ENCODE measurements at places on chromosomes 16 and 17.
A peak's percentile ranks its signal among the peaks of the same experiment; 100 is the strongest.

DNA sequence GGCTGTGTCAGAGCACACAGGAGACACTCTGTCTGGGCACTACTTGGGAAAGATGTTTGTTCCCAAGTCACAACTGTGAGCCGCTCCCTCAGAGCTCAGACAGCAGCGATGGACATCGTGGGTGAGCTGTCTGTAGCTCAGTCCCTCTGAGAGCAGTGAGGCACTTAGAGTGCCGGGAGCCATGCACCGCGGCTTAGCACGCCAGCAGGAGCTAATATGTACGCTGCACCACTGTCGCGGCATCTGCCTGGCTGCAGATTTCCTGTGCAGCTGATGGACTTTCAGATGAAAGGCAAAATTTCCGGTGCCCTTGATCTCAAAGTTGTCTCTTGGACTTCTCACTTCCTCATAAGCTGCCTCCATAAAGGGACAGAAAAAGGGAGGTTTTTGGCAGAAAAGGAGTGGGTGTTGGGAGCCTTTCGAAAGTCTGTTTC is 92.8 kb upstream of the ZNF469 start:
- DNase-seq, result no peak

DNA sequence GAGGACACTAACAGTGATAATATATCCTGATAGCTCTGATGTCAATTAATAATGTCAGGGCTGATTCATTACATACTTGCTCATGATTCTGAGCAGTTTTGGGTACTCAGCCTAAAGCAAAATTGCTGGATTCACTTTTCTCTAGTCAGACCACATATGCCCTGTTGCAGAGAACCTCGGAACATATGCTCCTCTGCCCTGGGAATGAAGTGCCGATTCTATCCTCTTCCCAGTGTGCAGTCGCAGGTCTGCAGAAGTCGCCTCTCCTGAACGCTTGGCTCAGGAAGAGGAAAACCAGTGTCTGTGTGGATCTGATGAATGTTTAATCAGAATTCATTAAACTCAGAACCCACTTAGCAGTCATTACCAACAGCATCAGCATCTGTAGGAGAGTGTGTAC is 34.5 kb downstream of the ABCC12 start:
- no peak for DNase-seq

DNA sequence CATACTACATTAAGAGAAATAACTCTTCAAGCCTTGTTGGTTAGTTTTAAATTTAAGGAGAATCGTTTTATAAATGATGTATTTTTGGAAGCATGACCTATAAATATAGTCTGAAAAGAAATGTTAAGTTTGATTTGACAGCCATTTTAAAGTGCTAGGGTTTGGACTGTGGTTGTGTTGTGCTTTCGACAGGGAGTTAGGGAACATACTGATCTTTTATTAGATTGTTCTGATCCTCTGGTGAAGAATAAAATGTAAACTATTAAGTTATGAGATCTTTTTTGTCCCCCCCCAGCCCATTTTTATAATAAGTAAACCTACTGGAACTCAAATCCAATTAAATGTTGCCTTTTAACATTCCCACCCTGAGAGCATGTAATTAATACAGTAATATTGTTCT is 12.0 kb downstream of the TAF15 start:
- DNase-seq, result no peak

DNA sequence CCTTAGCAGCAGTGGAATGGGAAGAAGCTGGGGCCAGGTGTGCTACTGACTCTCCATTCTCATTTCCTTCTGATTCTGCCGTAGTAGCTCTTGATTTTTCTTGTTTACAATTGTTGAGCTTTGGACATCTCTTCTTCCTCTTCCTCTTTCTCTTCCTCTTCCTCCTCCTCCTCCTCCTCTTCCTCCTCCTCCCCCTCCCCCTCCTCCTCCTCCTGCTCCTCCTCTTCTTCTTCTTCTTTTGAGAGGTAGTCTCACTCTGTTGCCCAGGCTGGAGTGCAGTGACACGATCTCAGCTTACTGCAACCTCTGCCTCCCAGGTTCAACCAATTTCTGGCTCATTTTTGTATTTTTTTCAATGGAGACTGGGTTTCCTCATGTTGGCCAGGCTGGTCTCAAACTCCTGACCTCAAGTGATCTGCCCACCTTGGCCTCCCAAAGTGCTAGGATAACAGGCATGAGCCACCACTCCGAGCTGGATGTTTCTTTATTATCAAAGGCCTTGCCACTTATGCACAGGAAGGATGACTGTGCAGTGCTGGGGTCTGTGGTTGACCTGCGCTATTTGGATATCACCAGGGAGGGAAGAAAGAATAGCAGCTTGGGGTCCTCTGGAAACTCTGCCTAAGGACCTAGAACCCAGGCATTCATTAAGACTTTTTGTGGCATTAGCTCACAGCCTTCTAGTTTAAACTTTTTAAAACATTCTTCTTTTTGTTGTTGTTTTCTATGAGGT is 127.8 kb upstream of the KCNJ16 start:
- no peak for DNase-seq

DNA sequence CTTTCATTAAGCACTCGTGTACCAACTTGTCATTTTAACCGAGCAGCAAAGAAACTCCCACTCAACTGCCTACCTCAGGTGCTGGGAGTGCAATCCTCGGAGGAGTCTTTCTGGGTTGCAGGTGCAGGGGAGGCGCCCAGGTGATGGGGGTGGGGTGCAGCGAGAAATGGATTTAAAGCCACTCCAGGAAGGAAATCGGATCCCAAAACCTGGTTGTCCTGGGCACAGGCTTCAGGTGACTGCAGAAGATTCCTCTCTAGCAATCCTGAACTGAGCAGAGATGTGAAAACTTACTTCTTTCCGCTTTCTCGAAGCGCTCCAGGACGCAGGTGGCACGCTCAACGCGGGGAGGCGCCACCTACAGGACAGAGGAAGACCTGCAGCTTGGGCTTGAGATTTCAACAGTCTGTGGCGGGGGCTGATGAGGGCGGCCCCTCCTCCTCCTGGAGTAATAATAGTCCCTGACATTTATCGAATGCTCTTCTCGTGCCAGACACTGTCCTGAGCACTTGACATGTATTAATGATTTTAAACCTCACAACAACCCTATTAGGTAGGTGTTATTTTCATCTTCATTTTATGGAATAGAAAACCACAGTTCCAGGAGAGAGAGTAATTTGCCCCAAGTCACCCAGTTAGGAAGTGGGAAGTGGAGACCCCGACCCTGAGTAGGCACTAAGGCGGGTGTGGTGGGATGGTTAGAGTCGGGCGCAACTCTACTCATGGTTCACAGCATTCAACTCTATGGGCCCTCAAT is 27.2 kb upstream of the SKAP1 start:
- peak; percentile 64 for DNase-seq

DNA sequence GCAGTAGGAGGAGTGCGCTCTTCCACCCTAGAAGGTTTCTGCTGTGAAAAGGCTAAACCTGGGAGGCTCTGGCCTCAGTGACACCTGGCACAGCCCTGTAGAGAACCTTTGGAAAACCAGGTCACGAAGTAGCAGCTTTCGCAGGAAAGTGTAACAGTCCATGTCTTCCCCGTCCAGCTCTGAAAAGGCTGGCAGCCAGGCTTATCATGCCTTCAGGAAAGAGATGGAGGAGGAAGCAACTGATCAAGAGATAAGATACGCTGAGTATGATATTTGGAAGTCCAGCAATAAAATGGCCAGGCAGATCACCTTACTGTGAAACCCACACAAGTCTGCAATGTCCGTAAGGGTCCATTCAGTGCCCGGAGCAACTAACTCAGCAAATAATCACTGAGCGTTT is 22.3 kb downstream of the TUBD1 start:
- DNase-seq, result no peak

DNA sequence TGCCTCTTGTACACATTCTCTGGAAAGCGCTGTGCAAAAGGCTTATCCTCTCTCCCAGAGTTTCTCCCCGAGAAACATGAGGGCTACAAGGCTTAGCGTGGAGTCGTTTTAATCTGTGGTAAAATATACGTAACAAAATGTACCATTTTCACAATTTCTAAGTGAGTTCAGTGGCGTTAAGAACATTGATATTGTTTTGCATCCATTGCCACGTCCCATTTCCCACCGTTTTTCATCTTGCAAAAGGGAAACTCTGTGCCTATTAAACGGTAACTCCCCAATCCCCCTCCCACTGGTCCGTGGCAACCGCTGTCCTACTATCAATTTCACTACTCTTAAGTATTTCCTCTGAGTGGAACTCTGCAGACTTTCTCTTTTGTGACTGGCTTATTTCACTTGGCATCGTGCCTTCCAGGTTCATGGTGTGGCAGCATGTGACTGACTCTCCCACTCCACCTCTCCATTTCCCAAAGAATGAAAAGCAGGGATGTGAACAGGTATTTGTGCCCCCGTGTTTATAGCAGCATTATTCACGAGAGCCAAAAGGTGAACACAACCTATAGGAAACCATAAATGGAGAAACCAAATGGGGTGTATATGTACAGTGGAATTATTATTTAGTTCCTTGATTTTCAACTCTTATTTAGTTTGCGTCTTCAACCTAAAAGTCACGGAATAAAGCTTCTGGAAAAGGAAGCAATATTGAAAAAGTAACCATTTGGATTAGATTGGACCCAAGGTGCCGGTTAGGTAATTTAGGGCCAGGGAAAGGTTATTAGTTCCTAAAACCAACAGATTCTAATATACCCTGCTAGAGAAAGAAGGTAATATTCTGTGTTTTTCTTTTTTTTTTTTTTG is 1.1 kb upstream of the USP32 start:
- peak; percentile 79 for DNase-seq

DNA sequence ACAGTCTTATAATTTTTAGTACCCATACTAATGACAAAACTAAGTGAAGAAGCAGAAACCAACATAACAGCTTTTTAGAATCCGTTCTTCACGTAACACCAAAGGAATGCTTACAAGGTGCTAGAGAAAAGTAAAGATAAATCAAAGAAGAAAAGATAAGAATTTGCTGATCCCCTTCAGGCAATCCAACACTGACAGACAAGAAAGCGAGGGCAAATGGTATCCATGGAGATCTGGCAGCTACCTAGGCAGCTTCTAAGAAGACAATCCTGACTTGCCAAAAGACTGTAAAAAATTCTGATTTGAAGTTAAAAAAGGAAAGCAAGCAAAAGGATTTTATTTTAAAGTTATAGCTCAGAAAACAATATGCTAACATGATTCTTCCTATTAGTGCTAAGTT is 14.6 kb downstream of the BBS2 start:
- no peak for DNase-seq

Data from fibroblast of pulmonary artery (primary cell).